Activated T-helper 2 cell treated with anti-CD3 and anti-CD28 coated beads, Interferon-gamma antibody, Interleukin-2, Interleukin-4, amounts not matched to agents 10 μg/mL and 5 μg/mL and 100 μg/mL, durations not matched to agents 14 hours and 24 hours and 36 hours (primary cell): ENCODE measurements at places on chromosomes 2 and 18. TPM values are rescaled to one million over a fixed set of nuclear protein-coding genes. Genes with fewer than 3 reads are reported as not detected.

DNA sequence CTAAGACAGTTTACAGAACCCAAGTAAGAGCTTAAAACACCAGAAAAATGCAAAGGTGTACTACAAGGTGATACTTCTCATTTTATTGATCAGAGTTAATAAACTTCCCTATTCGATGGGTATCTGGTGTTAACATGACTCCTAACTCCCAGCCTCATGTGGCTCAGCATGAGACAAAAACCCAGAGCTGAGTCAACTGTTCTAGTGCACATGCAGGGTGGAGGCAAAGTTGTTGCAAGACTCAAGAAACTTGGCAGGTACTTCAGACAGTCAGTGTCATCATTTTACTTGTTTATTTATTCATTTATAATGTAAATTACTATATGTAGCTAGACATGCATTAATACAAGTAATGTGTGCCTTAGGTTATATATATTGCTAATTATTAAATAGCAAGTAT is 216.6 kb upstream of the DSEL start:
- H3K4me1 ChIP-seq: no peaks in the 10 kb centered on the region
- H3K4me3 ChIP-seq: no peak overlapping the region
- no peak overlapping the region for H3K27ac ChIP-seq
- H3K36me3 ChIP-seq: no peaks in the 10 kb centered on the region
- H3K27me3 ChIP-seq: no peaks in the 10 kb centered on the region
- DNase-seq: no peak

- peaks cover 58% of the 10 kb centered on the region for H3K36me3 ChIP-seq
- no peak overlapping the region for H3K27ac ChIP-seq
- no peak overlapping the region for H3K4me3 ChIP-seq
- H3K27me3 ChIP-seq: no peaks in the 10 kb centered on the region
- DNase-seq: no peak
These were observed 52.1 kb downstream of the BOLA3 start for GRCh38 chr2:74095632-74096031.

- no peaks in the 10 kb centered on the region for H3K36me3 ChIP-seq
- no peaks in the 10 kb centered on the region for H3K4me1 ChIP-seq
- H3K27ac ChIP-seq: no peak overlapping the region
- H3K27me3 ChIP-seq: peaks cover 10% of the 10 kb centered on the region
- H3K4me3 ChIP-seq: no peak overlapping the region
These were observed 252.9 kb downstream of the RNF152 start for GRCh38 chr18:61639886-61640285.

DNA sequence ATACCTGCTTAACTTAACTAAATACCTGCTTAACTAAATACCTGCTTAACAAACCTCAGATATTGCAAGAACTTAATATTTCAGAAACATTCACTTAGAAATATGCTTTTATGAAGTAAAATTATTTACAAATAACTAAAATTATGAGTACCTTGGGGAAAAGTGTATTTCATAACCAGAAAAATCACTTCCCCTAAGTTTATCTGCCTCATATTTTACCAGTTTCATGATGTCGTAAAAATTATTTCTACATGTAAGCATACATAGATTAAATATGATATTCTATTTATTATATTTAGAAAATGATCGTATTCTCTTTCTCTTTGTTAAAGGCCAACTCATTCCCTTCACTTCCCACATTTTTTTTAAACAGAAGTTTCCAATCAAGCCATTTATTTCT is 41.5 kb upstream of the DSC1 start:
- H3K4me3 ChIP-seq: no peak overlapping the region
- no peaks in the 10 kb centered on the region for H3K27me3 ChIP-seq
- no peaks in the 10 kb centered on the region for H3K4me1 ChIP-seq
- no peaks in the 10 kb centered on the region for H3K36me3 ChIP-seq
- no peak overlapping the region for H3K27ac ChIP-seq

GRCh38 chr18:42929857-42930256 is 185.6 kb downstream of the RIT2 start:
- H3K27me3 ChIP-seq: no peaks in the 10 kb centered on the region
- no peaks in the 10 kb centered on the region for H3K36me3 ChIP-seq
- no peak overlapping the region for H3K27ac ChIP-seq
- H3K4me3 ChIP-seq: no peak overlapping the region

DNA sequence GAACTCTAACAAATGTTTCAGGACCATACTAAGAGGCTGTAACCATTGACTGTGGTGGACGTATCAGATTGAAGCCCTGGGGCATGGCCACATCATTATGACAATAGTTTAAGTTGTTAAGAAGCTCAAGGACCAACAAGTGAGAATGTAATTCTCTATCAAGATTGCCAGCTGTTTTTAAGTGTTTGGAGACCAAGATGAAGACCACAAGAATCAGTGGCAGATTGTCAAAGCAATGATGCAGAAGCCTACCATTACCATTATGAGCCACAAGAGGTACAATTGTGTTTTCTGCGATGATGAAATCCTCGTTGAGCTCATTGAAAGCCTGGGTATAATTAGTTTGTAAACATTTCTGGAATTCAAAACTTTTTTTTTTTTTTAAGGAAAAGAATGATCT is 261.1 kb upstream of the ZEB2 start:
- no peak overlapping the region for H3K27ac ChIP-seq
- no peaks in the 10 kb centered on the region for H3K27me3 ChIP-seq
- no peak for DNase-seq
- no peaks in the 10 kb centered on the region for H3K36me3 ChIP-seq
- no peak overlapping the region for H3K4me3 ChIP-seq

DNA sequence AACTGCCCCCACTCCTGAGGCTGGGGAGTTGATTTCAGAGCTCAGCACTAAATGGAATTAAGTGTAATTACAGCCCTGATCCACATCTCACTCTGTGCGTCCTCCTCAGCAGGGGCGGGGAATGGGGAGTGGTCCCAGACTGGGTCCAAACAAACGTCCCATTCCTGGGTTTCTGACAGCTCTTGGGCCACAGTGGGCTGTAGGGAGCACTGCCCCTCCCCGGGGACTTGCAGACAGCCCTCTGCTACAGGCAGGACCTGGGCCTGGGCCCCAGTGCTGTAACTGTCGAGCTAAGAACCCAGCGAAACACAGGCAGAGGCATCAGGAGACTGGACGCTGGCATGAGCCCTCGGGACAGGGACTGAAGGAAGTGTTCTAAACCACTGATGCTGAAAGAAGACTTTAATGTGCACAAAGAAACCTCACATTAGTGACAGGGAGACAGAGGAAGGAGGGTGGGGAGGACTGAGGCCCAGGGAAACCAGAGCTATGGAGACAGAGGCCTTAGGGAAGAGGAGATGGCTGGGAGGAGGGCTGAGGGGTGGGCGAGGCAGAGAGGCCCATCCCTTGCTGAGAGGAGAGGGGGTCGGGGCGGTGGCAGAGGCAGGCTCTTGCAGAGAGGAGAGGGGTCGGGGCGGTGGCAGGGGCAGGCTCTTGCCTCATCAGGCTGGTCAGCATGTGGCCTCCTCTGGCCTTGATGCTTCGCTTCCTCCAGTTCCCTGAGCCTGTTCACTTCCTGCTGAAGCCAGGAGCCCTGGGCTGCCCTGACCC is 5.8 kb upstream of the SEMA4C start:
- no peaks in the 10 kb centered on the region for H3K36me3 ChIP-seq
- no peak overlapping the region for H3K27ac ChIP-seq
- peaks cover 5% of the 10 kb centered on the region for H3K27me3 ChIP-seq

GRCh38 chr2:38975042-38975441 is 85.4 kb downstream of the ARHGEF33 start:
- H3K36me3 ChIP-seq: peaks cover 3% of the 10 kb centered on the region
- H3K27ac ChIP-seq: no peak overlapping the region
- H3K27me3 ChIP-seq: no peaks in the 10 kb centered on the region
- H3K4me3 ChIP-seq: no peak overlapping the region
- no peaks in the 10 kb centered on the region for H3K4me1 ChIP-seq
- no peak for DNase-seq

DNA sequence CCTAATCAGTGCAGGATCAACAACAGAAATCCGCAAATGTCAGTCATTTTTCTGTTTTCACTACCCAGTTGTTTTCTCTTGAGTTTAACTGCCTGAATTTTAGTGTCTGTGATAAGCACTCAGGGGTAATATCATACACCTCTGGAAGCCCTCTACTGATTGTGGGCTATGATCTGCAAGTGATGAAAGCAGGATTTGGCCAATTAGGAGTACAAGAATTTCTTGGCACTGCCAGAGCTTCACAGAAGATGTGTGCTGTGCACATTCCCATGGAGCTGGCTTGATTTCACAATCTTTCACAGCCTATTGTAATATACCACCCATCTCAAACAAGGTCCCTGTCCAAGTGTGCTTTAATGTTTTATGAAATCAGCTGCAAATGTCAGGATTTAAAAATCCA is 27.3 kb upstream of the TDRD15 start:
- DNase-seq: no peak
- H3K4me3 ChIP-seq: no peak overlapping the region
- H3K27ac ChIP-seq: no peak overlapping the region
- H3K4me1 ChIP-seq: no peaks in the 10 kb centered on the region

DNA sequence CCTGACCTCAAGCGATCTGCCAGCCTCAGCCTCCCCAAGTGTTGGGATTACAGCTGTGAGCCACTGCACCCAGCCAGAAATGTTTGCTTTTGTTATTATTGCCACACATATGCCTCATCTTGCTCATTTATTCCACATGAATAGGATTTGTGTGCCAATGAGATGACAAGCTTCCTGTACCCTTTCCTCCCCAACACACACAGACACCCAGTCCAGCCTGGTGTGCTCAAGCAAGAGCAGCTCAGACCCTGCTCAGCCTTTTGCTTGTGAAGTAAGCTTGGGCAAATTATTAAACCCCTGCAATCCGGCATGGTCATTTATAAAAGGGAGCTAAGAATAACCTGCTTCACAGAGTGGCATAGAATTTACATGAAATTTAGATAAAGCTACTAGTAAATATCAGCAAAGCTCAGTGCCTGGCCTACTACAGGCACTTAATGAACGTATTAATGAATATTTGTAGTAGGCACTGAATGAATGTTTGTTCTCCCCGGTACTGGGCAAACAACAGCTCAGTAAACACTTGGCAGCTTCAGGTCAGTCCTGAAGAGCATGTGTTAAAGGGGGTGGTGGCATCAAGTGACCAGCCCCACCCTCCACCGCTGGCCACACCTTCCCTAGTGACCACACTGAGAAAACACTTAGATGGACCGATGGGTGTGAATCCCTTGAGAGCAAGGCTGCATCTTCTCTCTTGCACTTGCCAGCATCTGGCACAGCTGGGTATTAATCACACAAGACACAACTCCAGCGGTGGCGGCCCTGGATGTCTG is 280.2 kb downstream of the SRBD1 start:
- no peaks in the 10 kb centered on the region for H3K36me3 ChIP-seq
- H3K4me1 ChIP-seq: no peaks in the 10 kb centered on the region
- no peak overlapping the region for H3K27ac ChIP-seq
- peaks cover 9% of the 10 kb centered on the region for H3K27me3 ChIP-seq
- H3K4me3 ChIP-seq: no peak overlapping the region
- no peak for DNase-seq

DNA sequence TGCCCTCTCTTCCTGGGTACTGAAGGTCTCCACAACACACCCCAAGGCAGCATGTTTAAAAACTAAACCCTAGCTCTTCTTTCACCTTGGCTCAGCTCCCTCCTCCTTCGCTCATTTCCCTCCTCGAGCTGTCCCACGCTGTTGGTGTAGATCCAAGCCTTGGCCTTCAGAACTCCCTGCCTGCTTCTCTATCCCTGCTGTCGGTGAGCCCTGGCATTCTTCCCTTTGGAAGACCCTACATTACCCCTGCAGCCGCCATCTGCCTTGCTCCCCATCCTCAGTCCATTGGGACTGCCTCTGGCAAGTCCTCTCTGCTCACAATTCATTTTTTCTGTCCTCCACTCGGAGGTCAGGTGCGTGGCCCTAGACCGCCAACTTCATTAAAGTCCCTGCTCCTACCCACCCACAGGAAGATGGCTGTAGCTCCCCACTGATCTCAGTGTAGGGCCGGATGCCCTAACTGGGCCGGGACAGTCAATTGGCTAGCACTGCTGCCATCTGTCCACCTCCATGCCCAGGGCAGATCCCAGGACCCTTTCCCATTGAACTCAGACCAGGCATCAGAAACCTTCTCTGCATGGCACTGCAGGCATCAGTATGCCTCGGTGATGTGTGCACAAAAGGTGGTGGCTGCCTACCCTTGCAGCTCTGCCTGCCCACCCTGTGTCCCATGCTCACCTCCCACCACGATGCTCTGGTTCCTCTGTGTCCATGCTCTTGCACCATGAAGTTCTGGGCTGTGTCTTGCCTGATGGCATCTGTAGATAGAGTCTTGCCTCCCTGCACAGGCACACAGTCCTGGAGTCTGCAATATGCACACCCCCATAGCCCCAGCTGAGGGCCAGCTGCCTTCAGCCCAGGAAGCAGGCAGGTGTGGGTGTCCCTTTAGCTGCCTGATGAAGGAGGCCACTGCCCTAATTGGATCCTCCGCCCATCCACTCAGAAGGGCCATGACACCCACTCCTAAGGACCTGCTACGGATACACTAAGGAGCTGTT is 5.7 kb downstream of the AMER3 start:
- no peak for DNase-seq
- H3K4me1 ChIP-seq: no peaks in the 10 kb centered on the region
- no peak overlapping the region for H3K27ac ChIP-seq
- H3K4me3 ChIP-seq: no peak overlapping the region

DNA sequence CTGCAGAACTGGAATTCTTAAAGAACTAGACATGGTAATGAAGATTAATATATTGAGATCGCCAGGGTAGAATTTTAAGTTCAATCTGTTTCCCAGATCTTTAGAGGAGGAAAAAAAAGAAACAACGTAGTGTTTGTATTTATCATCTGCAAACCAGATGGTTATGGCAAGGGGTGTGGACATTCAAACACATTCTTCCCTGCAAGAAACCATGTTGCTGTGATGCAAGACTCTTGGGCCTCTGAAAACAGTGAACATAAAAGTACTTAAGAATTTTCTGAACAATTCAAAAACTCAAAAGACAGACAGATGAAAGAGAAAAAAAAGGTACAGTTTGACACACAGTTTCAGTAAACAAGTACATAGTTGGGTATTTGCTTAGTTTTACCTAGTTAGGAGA is 35.6 kb downstream of the COL5A2 start:
- H3K4me1 ChIP-seq: no peaks in the 10 kb centered on the region
- DNase-seq: no peak
- H3K27me3 ChIP-seq: no peaks in the 10 kb centered on the region

DNA sequence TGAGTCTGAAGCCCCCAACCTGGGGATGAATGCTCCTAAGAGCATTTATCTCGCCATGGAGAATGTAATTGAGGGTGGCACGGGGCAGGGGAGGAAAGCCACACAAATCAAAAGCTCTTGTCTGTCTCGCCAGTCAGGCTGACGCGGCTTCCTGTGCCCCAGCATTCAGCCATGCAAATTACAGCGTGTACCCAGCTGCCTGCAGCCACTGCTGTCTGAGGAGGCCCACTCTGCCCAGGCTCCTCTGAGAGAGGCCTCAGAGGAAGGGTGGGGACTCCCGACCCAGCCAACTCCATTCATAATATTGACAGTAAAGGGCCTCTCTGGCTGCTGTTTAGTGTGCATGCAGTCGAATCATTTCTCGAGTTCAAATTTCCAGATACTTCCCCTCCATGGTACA is 22.0 kb downstream of the SMAD7 start:
- peaks cover 38% of the 10 kb centered on the region for H3K36me3 ChIP-seq
- H3K27me3 ChIP-seq: no peaks in the 10 kb centered on the region
- DNase-seq: peak; percentile 61
- H3K4me1 ChIP-seq: peaks cover 86% of the 10 kb centered on the region
- peak overlapping the region; percentile 75 for H3K4me3 ChIP-seq

- DNase-seq: no peak
- no peaks in the 10 kb centered on the region for H3K36me3 ChIP-seq
- H3K27me3 ChIP-seq: peaks cover 3% of the 10 kb centered on the region
- H3K4me3 ChIP-seq: no peak overlapping the region
These were observed 104.2 kb downstream of the TPGS2 start for GRCh38 chr18:36724591-36725001.

- DNase-seq: no peak
- H3K27me3 ChIP-seq: peaks cover 8% of the 10 kb centered on the region
- H3K36me3 ChIP-seq: no peaks in the 10 kb centered on the region
- H3K27ac ChIP-seq: no peak overlapping the region
- no peaks in the 10 kb centered on the region for H3K4me1 ChIP-seq
- H3K4me3 ChIP-seq: no peak overlapping the region
These were observed 50.5 kb downstream of the MRPL35 start for GRCh38 chr2:86249579-86250391.

DPYSL5 gene
- total RNA-seq: 0.05 TPM in 1 of 2 replicates, not detected in the other
